ENCODE measurements at places on chromosomes 5 and 9.

DNA sequence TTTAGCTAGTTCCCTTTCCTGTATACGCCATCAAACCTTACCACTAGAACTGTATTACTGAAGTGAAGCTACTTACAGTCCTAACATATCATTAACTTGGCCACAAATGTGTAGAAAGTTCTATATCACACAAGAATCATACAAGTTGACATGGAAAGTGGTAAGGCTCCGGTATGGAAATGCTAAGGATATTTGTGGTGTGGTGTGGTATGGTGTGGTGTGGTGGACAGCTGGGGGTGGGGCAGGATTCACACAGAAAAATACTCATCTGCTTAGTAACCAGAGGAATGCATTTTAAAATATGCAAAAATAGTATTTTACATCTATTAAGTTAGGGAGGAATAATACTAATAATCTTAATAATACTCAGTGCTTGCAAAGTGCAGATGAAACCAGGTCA, 69.4 kb downstream of the TRPC7 start:
- DNase-seq, result no peak

- DNase-seq, result no peak
Observed at GRCh38 chr9:38418366-38418765, 5.9 kb downstream of the IGFBPL1 start.

GRCh38 chr5:173963867-173964441, 25.0 kb upstream of the C5orf47 start:
- DNase-seq, result no peak

- no peak for DNase-seq
Observed at GRCh38 chr9:3874449-3875360, 348.9 kb upstream of the RFX3 start.

DNA sequence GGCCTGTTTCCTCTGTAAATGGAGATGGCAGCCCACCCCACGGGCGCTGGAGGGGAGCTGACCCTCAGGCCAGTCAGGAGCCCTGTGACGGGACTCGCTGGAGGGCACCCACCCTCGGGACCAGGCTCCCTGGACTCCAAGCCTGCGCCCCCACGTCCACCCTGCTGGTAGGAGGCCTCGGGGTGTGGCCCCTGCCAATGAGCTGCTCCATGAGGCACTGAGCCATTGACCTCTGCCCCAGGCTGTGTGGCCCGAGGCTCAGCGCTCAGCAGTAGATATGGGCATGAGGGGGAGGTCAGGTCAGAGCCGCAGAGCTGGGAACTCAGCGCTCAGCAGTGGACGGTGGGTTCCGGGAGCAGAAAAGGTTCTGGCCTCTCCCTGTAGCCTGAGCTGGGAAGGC, 52.3 kb upstream of the EGFL7 start:
- DNase-seq, result no peak

- DNase-seq, result no peak
Observed at GRCh38 chr5:127031863-127032232, 1.5 kb upstream of the MARCHF3 start.

GRCh38 chr9:120284821-120285220, 295.1 kb downstream of the CDK5RAP2 start:
- DNase-seq, result no peak

DNA sequence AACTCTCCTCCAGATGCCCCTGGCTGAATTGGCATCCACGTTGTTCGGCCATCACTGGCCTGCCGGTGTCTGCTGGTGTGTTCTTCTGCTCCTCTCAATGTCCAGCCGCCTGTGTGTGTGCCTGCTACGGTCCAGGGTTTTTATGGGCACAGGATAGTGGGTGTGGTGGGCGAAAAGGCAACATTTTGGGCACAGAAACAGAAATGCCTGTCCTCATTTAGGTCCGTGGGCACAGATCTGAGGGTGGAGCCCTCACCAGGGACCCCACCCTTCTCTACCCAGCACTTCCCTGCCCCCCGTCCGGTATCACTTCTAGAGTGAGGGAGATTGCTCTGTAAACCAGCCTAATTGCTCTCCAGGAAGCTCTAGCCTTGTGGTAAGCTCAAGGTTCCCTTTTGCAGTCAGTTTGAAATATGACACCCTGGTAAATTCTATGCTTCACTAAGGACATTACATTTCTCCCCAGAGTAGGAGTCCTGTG, 410.1 kb downstream of the MAT2B start:
- no peak for DNase-seq

- no peak for DNase-seq
Observed at GRCh38 chr5:17748941-17749340, 114.7 kb downstream of the TAF11L14 start.

- DNase-seq, result no peak
Observed at GRCh38 chr5:74641735-74642542, 1.4 kb upstream of the ENC1 start.

DNA sequence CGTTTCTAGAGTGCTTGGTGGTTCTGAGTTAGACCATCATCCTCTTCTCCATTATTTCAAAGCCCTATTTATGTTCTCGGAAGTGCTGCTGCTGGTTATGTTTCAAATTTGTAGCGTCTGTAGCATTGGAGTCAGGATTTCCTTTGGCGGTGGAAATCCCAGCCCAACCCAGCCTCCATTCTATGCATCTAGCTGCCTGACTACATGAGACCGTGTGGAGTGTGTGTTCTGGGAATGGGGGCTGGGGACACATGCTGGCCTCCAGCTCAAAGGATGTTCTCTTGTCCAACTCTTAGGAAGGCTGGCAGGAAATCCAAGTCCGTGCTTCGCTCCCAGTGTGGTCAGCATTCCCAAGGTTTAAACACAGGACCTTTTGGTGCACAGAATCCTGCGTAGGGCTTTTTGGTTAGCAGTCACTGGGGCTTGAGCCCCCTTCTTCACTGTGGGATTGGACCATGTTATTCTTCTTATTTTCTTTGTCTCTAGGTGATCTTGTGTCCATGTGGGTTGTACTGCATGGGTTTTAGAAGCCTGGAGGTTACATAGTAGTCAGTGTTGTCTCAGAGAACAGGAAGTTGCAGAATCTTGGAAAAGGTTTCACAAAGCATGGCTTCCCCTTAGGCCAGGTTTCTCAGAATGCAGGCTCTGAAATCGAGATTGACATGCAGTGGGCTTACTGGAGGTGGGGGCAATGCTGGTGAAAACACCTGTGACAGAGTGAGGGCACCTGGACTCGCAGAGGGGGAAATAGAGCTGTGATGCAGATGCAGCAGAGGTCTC, 132.2 kb downstream of the ARHGAP26 start:
- no peak for DNase-seq

DNA sequence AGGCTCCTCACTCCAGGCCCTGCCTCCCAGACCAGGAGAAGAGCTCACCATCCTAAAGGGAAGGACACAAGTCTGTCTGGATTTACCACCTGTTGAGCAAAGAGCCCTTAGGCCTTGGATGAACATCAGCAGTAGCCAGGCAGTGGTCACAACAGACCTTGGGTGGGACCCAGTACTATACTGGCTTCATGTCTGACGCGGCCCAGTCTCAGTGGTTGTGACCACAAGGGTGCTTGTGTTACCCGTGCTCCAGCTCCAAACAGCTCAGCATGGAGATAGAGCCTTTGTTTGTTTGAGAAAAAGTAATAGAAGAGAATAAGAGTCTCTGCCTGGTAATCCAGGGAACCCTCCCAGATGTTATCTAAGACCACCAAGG, 617.4 kb downstream of the BRINP1 start:
- DNase-seq, result no peak

DNA sequence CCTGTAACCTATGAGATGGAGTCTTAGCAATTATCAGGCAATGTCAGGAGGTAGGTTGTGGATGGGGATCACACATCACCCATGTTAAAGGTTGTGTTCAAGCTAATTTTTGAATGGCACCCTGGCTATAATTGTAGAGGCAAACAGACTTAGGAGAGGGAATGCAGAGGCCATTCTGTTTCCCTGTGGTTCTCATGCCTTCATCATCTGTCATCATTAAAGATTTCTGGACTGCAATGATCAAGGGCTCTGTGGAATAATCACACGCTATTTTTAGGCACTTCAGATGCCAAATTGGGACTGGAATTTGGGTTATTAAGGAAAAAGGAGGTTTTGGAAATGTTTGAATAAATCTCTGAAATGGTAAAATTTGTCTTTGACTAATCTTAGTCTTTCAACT, 1065.4 kb downstream of the TAF11L14 start:
- no peak for DNase-seq

All from amygdala (tissue), 56 donors.